ENCODE measurements at places on chromosomes 1 and 21.

DNA sequence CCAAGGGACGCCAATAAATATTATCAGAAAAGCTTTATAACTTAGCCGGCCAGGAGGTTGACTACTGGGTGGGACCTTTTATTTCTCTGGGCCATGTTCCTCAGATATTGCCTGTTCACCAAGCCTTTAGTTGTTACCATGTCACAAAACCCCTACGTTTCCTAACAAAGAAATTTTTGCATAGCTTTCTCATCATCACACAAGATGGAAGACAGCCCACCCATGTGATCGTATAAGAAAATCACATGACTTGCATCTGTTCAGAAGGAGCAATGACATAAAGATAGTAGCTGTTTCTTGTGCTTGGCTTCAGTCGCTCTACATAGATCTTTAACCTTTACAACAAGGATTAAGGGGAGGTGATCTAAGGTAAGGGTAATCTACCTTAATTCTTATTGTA lies 88.9 kb upstream of the NGF start:
- no peak for DNase-seq

DNA sequence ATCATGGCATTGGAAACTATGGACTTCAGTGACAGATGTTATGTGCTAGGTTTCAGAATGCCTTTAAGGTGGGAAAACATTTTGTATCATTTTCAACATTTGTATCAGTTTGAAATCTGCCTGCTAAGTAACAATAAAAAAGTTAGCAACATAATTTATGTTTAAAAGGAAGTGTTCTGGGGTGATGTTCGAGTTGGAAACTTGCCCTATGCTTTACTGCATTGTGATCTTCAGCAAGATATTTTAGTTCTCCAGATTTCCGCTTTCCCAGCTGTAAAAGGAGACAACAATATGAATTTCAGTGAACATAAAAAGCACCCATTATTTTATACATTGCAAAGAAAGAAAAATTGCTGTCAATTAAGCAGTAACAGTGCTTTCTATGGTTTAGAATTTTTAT lies 187.4 kb downstream of the DISC1 start:
- peak; percentile 22 for DNase-seq

- no peak for DNase-seq
These were observed 754.8 kb upstream of the ADAMTS5 start for GRCh38 chr21:27721675-27722074.

DNA sequence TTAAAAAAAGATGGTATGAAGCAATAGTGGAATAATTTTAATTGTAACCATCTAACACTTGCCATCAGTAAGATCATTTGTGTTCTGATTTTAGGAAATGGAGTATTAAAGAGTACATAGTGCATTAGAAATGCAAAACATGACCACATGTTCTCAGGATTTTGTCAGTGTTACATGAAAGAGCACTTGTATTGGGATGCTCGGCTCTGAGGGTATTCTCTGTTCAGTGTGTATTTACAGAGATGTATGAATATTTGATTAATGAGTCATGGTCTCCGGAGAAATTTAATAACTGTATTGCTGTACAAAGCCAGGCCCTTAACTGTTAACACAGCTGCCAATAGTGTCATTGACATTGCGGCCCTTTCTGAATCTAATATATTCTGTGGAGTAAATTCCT lies 91.7 kb downstream of the ATG4C start:
- no peak for DNase-seq

DNA sequence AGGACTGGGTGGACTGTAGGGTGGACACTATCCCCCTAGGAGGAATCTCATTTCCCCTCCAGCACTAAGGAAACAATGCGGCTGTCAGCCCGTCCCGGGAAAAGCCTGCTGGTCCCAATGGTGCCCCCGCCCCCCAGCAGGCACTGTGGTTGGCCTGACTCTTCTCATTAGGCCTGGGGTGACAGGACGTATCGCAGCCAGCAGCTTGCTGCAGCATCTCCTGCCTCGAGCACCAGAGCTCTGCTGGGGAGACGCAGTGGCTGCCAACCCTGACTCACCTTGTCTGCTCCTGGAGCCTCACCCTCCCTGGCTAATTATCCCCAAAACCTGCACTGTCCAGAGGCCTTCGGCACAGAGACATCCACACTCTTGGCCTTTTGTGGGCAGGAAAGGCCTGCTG lies 115.1 kb upstream of the GJB5 start:
- no peak for DNase-seq

- DNase-seq, result no peak
These were observed 128.7 kb downstream of the ACTL8 start for GRCh38 chr1:17883662-17884395.

GRCh38 chr1:235818632-235819136 lies 48.0 kb downstream of the LYST start:
- no peak for DNase-seq

DNA sequence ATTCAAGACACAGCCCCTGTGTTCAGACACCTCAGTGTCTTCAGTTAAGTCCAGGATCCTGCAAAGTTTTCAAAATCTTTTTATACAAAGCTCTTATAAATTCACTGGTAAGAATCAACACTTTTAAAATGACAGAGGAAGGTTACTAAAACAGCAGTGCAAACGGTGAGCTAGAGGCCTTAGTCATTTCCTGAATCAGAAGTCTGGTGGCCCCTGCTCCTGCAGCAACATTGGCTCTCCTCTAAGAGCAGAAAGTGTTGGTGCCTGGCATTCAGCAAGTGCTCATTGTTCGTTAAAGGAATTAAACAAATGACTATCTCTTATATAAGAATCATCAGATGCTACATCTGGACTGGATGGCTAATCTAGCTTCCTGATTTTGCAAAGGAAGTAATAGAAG lies 282.9 kb downstream of the PTGER3 start:
- no peak for DNase-seq
